ENCODE measurements at places on chromosomes 2 and 18.
A peak's percentile ranks its signal among the peaks of the same experiment; 100 is the strongest.

DNA sequence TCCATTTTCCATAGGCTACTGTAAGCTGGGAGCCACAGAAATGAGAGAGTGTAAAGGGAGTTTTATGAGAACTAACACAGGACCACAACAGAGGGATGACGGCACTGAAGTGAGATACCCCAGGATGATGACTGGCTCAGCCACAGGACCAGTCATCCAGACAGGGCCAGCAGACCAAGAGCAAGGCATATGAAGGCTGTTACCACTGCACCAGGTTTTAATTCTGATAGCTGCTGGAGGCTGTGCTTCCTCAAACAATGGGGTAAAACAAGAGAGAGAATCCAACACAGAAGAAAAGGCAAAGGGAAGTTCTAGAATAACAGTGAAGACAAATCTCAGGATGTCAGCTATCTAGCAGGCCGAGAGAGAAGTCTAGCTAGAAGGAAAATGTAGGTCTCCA, 94.9 kb downstream of the BCL2 start:
- no peak for DNase-seq
- no peaks in the 10 kb centered on the region for H3K27me3 ChIP-seq
- 0 out of 2 replicates have a peak, but pooled peaks cover 5% of the 10 kb centered on the region for H3K4me1 ChIP-seq
- no peak overlapping the region for H3K27ac ChIP-seq
- no peaks in the 10 kb centered on the region for H3K36me3 ChIP-seq
- H3K4me3 ChIP-seq: no peak overlapping the region

DNA sequence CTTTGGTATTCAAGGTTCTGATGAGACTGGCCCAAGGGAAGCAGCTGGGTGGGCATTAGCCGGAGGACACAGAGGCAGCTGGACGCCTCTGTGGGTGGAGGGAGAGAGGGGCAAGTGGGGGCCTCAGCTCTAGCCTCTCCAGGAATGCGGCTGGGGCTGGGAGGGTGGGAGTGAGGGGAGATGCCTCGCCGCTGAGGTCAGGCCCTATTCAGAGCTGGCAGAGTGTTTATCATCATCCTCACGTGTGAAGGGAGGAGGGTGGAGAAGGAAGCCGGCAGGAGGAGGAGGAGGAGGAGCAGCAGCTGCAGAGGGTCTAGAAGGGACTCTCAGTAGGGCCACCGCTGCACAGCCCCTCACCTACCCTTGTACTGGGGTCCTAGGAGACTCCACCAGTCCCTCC, 43.1 kb downstream of the TNS1 start:
- no peaks in the 10 kb centered on the region for H3K36me3 ChIP-seq
- no peak overlapping the region for H3K27ac ChIP-seq
- peaks cover 6% of the 10 kb centered on the region for H3K4me1 ChIP-seq
- peak; percentile 11 for DNase-seq
- H3K4me3 ChIP-seq: no peak overlapping the region

DNA sequence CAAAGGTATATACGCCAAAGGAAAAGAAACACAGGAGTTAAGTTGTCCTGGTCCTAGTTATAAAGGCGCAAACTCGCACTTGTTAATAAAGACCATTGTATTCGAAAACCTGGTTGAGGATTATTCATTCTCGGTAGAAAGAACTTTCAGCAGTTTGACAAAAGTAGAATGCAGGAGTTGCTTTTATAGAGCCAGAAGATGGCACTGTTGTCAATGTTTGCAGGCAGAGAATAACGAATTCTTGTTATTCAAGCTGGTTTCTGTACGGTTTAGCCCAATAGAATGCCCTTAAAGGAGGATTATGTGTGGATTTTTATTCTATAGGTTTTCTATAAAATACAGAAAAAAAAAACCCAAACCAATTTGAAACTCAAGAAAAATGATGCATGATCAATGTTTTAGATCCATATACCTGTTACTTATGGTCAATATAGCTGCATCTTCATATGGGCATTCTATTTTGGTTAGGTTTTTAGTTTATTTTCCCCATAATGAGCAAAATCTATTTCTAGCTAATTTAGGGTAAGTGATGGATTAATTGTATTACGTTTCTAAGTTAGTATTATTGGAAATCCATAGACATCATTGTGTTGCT, 510.3 kb downstream of the PLCL1 start:
- H3K27ac ChIP-seq: no peak overlapping the region
- H3K27me3 ChIP-seq: peaks cover 17% of the 10 kb centered on the region
- DNase-seq: no peak
- no peak overlapping the region for H3K4me3 ChIP-seq
- H3K4me1 ChIP-seq: no peaks in the 10 kb centered on the region
- H3K36me3 ChIP-seq: no peaks in the 10 kb centered on the region

GRCh38 chr18:10289951-10290637, 164.3 kb upstream of the APCDD1 start:
- no peaks in the 10 kb centered on the region for H3K4me1 ChIP-seq
- no peak overlapping the region for H3K27ac ChIP-seq
- no peak for DNase-seq
- no peaks in the 10 kb centered on the region for H3K27me3 ChIP-seq
- no peak overlapping the region for H3K4me3 ChIP-seq
- H3K36me3 ChIP-seq: no peaks in the 10 kb centered on the region

DNA sequence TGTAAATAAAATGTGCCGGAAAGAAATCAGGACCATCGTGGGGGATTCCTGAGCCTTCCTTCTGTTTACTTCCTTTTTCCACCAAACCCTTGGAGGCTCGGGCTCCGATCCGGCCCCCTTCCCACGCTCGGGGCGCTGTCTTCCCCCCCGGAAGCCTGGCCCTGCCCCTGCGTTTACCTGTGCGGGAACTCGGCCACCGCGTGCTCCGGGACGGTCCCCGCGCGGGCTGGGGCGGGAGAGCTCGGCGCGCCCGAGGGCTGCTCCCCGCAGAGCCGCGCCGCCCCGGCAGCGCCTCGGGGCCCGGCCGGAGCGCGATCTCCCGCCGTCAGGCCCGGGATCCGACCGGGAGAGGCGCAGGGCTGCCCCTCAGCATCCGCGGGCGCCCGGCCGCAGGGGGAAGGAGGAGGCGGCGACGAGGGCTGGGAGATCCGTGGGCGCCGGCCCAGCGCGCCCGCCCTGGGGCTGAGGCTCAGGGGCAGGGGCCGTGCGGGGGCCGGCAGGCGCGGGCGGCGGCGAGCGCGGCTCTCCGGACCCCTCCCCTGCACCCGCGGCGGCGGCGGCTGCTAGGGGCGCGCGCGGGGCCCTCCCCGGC, 435 bp downstream of the ADCY3 start:
- peaks cover 14% of the 10 kb centered on the region for H3K36me3 ChIP-seq
- no peak for DNase-seq
- peak overlapping the region; percentile 81 for H3K4me3 ChIP-seq
- peaks cover 17% of the 10 kb centered on the region for H3K4me1 ChIP-seq
- no peaks in the 10 kb centered on the region for H3K27me3 ChIP-seq

GRCh38 chr2:144607099-144607498, 87.2 kb upstream of the ZEB2 start:
- no peaks in the 10 kb centered on the region for H3K36me3 ChIP-seq
- H3K4me3 ChIP-seq: no peak overlapping the region
- DNase-seq: no peak
- H3K27ac ChIP-seq: no peak overlapping the region
- H3K4me1 ChIP-seq: no peaks in the 10 kb centered on the region

- peak overlapping the region; percentile 26 for H3K27ac ChIP-seq
- DNase-seq: peak; percentile 57
- no peaks in the 10 kb centered on the region for H3K36me3 ChIP-seq
- H3K4me1 ChIP-seq: peaks cover 25% of the 10 kb centered on the region
- peak overlapping the region; percentile 24 for H3K4me3 ChIP-seq
Observed at GRCh38 chr2:75310876-75311275, 111.6 kb upstream of the TACR1 start.

GRCh38 chr2:168357797-168358472, 98.1 kb upstream of the CERS6 start:
- H3K4me3 ChIP-seq: no peak overlapping the region
- H3K36me3 ChIP-seq: no peaks in the 10 kb centered on the region
- DNase-seq: no peak
- H3K4me1 ChIP-seq: no peaks in the 10 kb centered on the region
- H3K27me3 ChIP-seq: no peaks in the 10 kb centered on the region

DNA sequence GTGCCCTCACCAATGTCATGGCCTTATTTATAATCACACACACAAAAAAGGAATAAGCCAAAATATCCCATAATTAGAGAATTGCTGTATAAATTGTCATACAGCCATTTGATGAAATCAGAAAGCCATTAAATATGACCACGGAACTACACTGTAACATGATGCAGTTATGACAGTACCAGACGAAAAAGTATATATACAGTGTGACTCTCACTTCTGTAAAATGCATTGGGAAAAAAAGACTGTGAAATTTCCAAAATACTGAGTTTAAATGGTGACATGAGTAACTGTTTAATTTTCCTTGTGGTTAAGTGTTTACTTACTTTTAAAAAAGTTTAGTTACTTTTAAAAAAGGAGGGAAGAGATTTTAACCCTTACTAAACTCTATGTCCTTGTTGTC, 25.4 kb downstream of the UXS1 start:
- no peak overlapping the region for H3K4me3 ChIP-seq
- no peaks in the 10 kb centered on the region for H3K36me3 ChIP-seq
- no peak overlapping the region for H3K27ac ChIP-seq
- H3K4me1 ChIP-seq: peaks cover 19% of the 10 kb centered on the region
- DNase-seq: no peak
- H3K27me3 ChIP-seq: no peaks in the 10 kb centered on the region

DNA sequence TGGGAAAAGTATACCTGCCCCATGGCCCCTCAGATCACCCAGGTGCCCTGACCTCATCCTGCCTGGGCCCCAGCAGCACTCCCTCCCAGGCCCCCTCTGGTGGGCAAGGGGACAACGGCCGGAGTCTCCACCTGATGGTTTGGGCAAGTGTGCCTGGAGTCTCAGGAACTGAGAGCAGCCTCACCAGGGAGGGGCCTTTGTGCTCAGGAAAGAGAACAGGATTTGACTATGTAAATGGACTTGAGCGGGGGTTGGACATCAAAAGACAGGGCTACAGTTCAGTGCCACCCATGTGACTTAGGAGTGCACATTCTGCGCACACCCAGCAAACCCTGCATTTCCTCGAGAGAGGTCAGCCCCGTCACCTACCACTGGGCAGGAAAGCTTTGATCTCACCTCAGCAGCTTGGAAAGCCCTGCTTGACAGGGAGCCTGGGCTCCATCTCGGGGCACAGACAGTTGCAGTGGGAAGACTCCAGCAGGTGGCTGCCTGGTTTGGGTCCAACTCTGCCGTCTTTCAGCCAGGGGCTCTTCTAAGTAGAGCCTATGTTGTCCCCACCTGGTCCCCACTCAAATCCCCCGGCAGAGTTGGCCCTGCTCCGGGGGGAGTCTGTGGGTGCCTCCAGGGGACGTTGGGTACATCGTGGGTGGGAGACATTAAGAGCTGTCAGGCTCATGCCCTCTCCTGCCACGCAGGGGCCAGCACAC, 3.3 kb downstream of the INPP5D start:
- H3K27me3 ChIP-seq: no peaks in the 10 kb centered on the region
- no peak for DNase-seq
- no peak overlapping the region for H3K27ac ChIP-seq
- H3K4me1 ChIP-seq: peaks cover 26% of the 10 kb centered on the region

- peaks cover 36% of the 10 kb centered on the region for H3K4me1 ChIP-seq
- H3K27me3 ChIP-seq: no peaks in the 10 kb centered on the region
- peak; percentile 33 for DNase-seq
Observed at GRCh38 chr2:20634507-20635112, 16.3 kb downstream of the HS1BP3 start.

GRCh38 chr2:240585101-240585500, 1.4 kb upstream of the CAPN10 start:
- H3K36me3 ChIP-seq: peaks cover 25% of the 10 kb centered on the region
- no peak overlapping the region for H3K27ac ChIP-seq
- no peak for DNase-seq
- H3K27me3 ChIP-seq: no peaks in the 10 kb centered on the region
- H3K4me3 ChIP-seq: peak overlapping the region; percentile 80

GRCh38 chr2:152189622-152190495, 14.3 kb upstream of the STAM2 start:
- DNase-seq: no peak
- H3K4me1 ChIP-seq: peaks cover 3% of the 10 kb centered on the region
- H3K27ac ChIP-seq: no peak overlapping the region

DNA sequence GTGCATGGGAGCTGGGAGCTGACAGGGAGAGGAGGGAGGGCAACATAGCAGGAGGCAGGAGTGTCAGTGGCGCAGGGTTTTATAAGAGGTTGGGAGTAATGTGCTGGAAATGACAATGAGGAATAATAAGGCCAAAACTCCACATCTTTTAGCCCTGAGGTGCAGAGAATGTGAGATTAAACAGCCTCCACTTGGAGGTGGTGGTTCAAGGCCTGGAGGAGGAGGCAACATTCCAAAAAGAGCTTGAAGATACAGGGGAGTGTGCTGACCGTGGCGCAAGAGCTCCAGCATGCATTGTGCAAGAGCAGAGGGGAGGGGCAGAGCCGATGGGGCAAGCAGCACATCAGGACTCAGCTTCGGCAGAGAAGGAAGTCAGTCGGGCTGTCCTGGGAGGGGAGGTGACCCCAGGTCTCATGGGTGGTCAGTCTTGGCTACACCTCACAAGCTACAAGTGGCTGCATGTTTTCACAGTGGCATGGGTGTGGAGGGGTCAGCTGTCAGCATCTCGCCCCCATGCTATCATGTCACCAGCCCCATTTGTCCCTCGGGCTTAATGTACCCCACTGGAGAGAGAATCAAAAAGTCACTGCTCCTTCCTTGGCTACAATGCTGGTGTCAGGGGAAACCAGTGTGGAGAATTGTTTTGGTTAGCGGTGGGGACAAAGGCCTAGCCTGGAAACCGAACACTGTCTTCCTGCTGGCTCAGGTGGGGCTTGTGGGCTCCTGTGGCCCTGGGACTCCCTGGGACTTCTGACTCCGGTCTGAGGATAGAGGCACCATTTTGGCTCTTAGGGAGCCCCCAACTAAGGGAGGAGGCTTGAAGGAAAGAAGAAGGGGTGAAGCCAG, 208.0 kb downstream of the ZFP36L2 start:
- H3K4me1 ChIP-seq: peaks cover 13% of the 10 kb centered on the region
- no peaks in the 10 kb centered on the region for H3K27me3 ChIP-seq
- no peaks in the 10 kb centered on the region for H3K36me3 ChIP-seq
- DNase-seq: no peak
- H3K27ac ChIP-seq: no peak overlapping the region

GRCh38 chr18:42292654-42293053, 337.6 kb downstream of the PIK3C3 start:
- H3K27me3 ChIP-seq: no peaks in the 10 kb centered on the region
- no peak for DNase-seq
- H3K27ac ChIP-seq: no peak overlapping the region
- no peaks in the 10 kb centered on the region for H3K4me1 ChIP-seq

GRCh38 chr2:158047156-158047611, 54.5 kb upstream of the UPP2 start:
- DNase-seq: no peak
- H3K4me3 ChIP-seq: no peak overlapping the region
- H3K36me3 ChIP-seq: no peaks in the 10 kb centered on the region
- H3K27me3 ChIP-seq: no peaks in the 10 kb centered on the region

DNA sequence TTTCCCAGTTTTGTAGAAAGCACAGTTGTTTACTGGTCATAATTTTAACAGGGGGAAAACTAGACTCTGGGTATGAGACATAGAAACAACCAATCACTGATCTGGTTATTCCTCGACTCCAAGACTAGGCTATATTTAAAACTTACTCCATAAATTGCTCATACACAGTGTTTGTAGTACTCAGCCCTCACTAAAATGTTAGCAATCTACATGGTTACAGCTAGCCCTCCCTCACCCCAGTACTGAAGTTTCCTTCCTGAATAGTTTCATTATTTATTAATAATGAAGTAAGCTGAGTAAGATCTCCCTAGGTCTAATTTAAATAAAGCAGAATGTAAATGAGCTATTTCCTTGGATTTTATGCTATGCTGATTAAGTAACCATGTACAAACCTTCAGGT, 275.1 kb downstream of the CDH20 start:
- no peak for DNase-seq
- 0 out of 2 replicates have a peak, but pooled peaks cover 4% of the 10 kb centered on the region for H3K36me3 ChIP-seq
- H3K27ac ChIP-seq: peak overlapping the region; percentile 97
- no peaks in the 10 kb centered on the region for H3K27me3 ChIP-seq
- H3K4me1 ChIP-seq: peaks cover 61% of the 10 kb centered on the region

Data from SJSA1 (cell line).